ENCODE measurements at places on chromosomes 6 and 20.

DNA sequence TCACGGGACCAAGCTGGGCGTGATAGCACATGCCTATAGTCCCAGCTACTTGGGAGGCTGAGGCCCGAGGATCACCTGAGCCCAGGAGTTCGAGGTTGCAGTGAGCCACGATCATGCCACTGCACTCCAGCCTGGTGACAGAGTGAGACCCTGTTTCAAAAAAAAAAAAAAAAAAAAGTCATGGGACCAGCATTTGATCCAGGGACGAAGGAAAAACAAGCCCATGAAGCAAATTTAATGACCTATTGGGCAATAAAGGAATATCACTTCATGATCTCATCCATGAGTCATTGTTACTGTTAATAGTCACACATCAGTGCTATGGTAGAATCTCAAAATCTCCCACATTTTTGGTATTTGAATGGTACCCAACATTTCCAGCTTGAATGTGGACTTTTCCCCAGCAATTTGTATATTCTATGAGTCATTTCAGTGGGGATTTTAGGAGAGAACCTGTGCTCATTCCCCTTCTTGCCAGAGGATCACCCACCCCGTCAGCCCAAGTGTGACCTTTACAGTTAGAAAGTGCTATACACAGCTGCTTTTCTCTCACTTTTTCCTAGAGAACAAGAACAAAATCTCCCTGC lies 8.5 kb upstream of the SOD2 start:
- no peak overlapping the region for H3K4me3 ChIP-seq
- H3K27me3 ChIP-seq: no peaks in the 10 kb centered on the region
- no peaks in the 10 kb centered on the region for H3K36me3 ChIP-seq

DNA sequence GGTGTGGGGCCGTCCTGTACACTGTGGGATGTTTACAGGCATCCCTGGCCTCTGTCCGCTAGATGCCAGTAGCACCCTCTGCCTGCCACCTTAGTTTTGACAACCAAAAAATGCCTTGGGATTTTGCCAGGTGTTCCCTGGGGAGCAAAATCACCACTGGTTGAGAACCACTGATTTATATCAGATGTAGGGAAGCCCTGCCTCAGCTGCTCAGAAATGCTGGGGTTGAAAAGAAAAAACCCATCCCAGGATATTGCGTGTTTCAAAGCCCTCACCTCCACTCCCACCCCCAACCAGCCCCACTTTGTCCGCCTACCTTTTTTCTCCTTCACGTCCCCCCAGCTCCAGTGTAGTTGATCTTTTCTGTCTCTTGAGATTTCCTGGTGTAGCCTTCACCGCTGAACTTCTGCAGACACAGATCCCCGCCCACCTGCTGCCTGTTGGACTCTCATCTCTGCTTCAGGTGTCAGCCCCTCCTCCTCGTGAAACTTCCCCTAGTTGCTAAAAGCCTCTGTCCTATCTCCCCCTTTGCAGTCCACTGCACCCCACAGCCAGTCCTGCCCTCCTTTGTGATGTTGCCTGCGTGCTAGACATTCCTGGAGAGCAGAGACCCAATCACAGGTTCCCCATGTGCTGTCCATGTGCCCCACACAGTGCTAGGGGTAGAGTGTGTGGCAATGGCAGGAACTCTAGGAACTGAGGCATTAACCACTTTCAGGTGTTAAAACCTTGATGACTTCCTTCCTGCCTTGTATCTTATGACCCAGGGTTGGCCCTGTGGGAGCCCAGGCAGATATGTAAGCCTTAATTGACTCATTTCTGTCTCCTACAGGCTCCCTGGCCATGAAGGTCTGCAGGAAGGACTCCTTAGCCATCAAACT lies 98.9 kb downstream of the TBC1D7 start:
- peak overlapping the region; percentile 44 for H3K27ac ChIP-seq
- no peaks in the 10 kb centered on the region for H3K36me3 ChIP-seq
- H3K4me3 ChIP-seq: peak overlapping the region; percentile 72
- peaks cover 14% of the 10 kb centered on the region for H3K4me1 ChIP-seq
- H3K27me3 ChIP-seq: peaks cover 17% of the 10 kb centered on the region

DNA sequence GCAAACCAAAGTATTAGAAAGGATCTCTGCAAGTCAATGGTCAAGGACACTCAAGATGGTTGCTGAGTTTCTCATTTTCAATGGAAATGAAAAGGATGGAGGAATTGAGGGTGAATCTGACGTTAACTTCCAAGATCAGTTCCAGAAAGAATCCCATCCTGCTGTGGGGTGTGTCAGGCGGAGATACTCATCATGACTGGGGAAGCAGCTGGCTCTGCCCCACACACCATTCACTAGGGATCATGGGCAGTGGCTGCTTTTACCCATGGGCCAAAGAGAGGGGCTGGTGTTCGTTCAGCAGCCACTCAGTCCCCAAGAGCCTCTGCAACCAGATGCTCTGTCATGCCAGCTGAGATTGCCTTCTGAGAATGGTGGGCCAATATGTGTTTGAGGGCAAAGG lies 102.3 kb upstream of the KCNK16 start:
- H3K27ac ChIP-seq: no peak overlapping the region
- H3K27me3 ChIP-seq: peaks cover 20% of the 10 kb centered on the region
- peaks cover 2% of the 10 kb centered on the region for H3K36me3 ChIP-seq
- DNase-seq: no peak

DNA sequence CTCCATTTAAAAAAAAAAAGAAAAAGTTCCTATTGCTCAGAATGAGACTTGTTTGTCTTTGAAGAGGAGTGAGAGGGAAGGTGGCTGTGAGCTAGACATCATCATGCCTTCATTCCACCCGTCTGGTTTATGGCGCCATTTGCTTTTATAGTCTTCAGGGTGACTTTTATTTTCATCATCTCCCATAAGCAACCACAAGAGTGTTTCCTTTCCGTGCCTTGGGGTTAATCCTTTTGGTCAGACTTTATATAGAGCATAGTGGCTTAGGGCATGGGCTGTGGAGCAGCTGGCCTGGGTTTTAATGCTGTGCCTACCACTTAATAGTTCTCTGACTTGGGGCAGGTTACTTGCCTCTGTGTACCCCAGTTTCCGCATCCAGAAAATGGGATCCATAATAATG lies 77.8 kb downstream of the RREB1 start:
- no peak overlapping the region for H3K4me3 ChIP-seq
- H3K4me1 ChIP-seq: peaks cover 5% of the 10 kb centered on the region
- no peak for DNase-seq
- peaks cover 48% of the 10 kb centered on the region for H3K36me3 ChIP-seq

DNA sequence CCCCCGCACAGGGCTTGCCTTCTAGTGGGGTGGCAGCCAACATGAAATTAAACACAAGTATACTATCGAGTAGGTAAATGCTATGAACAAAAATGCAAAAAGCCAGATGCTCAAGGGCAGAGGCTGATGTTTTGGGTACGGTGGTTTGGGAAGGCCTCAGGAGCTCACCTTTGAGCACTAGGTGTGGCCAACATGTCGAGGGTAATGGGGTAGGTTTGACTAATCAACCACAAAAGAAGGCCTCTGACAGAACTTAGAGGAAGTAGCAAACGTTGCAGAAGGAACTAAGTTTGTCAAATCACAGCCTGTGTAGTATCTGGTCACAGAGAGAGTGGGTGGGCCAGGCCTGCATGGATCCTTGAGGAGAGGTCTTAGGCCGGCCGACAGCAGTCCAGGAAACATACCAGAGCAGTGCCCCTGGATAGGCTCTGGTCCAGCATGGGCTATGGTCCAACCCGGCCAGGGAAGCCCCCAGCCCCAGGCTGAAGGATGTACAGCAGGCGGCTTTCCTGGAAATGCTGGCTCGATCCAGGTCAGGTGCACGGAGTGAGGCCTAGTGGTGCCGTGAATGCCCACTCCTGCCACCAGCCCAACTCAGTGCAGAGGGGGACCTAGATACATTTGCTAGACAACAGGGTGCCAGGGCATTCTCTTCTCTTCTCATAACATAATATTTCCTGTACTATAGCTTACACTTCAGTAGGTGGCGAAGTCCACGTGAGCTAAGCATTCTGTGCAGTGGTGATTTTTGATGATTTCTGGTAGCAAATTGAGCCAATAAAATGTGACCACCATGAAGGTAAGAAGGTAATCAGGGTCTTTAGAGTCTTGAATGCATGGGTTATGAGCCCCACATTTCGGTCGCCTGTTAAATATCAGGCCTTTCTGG lies 56.3 kb upstream of the CD93 start:
- no peaks in the 10 kb centered on the region for H3K4me1 ChIP-seq
- H3K27me3 ChIP-seq: peaks cover 12% of the 10 kb centered on the region
- no peaks in the 10 kb centered on the region for H3K36me3 ChIP-seq
- peak overlapping the region; percentile 35 for H3K27ac ChIP-seq
- no peak for DNase-seq

DNA sequence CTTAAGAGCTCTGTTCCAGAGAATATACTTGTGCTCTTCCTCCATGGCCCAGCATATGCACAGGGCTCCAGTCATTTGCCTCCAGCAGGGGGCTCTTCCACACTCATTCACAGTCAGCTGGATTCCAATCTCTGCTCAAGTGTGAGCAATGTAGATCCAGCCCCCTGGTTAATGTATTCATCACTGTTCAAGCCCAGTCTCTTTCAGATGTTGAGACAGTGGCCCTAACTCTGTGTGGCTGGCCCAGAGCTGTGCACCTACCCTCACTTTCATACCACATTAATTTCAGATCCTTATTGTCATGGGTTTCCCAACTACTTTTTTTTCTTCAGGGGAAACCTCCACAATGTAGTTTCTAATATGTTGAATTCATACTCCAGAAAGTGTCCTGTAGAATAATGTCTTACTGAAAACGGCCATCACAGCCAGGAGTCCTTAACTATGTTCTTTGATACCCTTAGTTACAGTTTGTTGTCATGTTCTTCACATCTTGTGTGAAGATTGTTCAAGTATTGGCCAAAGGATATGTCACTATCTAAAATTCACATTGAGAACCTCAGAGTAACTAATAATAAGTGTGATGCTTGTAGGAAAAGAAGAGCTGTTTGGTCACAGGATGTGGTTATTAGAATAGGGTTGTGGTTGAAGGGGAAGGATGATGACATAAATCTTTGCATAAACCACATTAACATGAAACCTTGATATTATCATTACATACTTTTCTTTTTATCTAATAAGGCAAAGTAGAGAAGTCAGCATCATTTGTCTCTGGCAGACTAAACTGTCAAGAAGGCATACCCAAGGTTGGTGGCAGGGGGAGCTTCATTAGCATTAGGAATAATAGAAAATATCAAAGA lies 14.4 kb upstream of the HLA-DQA1 start:
- peak overlapping the region; percentile 97 for H3K27ac ChIP-seq
- H3K36me3 ChIP-seq: peaks cover 10% of the 10 kb centered on the region
- H3K4me1 ChIP-seq: peaks cover 28% of the 10 kb centered on the region
- no peaks in the 10 kb centered on the region for H3K27me3 ChIP-seq

DNA sequence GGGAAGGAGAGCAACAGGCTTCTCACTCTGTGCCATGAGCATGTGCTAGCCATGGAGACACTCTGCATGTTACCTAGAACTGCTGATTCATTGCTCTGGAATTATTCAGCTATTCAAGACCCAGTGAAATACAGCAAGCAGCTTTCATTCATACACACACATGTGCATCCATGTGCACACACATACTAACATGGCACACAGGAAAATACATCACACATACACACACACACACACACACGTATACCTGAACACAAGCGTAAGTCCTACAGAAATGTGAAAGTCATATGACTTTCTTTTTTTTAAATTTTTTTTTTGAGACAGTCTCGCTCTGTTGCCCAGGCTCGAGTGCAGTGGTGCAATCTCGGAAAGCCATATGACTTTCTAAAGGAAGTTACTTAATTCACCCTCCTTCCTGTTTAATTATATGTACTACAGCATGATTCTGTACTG lies 108.2 kb upstream of the NFATC2 start:
- H3K4me1 ChIP-seq: no peaks in the 10 kb centered on the region
- H3K27me3 ChIP-seq: peaks cover 12% of the 10 kb centered on the region
- H3K36me3 ChIP-seq: no peaks in the 10 kb centered on the region
- no peak overlapping the region for H3K4me3 ChIP-seq

- H3K27ac ChIP-seq: peak overlapping the region; percentile 16
- H3K4me1 ChIP-seq: peaks cover 29% of the 10 kb centered on the region
- no peak for DNase-seq
Observed at GRCh38 chr6:105294129-105294528, 108.8 kb downstream of the PREP start.

DNA sequence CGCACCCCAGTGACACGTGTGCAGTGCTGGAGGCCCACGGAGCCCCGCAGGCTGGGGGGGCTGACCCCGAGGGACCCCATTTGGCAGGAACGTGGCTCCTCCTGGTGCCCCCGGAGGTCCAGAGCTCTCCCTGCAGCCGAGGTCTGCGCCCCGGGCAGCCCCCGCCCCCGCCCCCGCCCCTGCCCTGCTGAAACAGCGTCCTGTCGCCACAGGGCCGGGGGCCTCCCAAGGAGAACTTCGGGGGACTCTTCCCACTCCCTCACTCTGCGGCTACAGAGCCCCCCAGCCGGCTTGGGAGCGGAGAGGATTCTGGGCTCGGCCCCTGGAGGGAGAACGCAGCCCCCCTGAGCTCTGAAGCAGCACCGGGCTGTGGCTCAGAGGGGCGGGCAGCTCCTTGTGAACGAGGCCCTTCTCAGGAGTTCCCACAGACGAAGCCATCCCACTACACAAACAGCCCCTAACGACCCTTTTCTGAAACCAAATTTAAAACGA lies 115.2 kb downstream of the DLL1 start:
- H3K27me3 ChIP-seq: peaks cover 33% of the 10 kb centered on the region
- peaks cover 10% of the 10 kb centered on the region for H3K36me3 ChIP-seq
- peaks cover 5% of the 10 kb centered on the region for H3K4me1 ChIP-seq
- H3K27ac ChIP-seq: no peak overlapping the region

DNA sequence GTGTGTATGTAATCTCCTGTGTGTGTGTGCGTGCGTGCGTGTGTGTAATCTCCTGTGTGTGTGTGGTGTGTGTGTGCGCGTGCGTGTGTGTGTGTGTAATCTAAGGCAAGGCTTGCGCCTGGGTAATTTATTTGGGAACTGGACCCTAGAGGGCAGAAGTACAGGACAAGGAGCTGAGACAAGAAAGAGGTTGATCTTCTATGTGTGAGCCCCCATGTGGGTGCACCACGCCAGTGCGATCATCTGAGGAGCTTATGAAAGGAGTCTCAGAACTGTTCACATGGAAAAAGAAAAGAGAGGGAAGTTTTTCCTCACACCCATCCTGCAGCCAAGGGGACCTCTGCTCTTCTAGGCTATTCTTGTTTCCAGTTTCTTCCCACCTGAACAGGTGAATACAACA lies 220.1 kb upstream of the GGTLC1 start:
- DNase-seq: no peak
- H3K4me1 ChIP-seq: no peaks in the 10 kb centered on the region
- H3K36me3 ChIP-seq: no peaks in the 10 kb centered on the region
- H3K4me3 ChIP-seq: no peak overlapping the region

- DNase-seq: no peak
- H3K27me3 ChIP-seq: peaks cover 12% of the 10 kb centered on the region
- peaks cover 28% of the 10 kb centered on the region for H3K4me1 ChIP-seq
Observed at GRCh38 chr6:32662836-32663235, 3.6 kb downstream of the HLA-DQB1 start.

Data from effector memory CD8-positive, alpha-beta T cell (primary cell).